Pulmonary artery endothelial cell (primary cell): ENCODE measurements at places on chromosomes 11 and 22. TPM values are rescaled to one million over a fixed set of nuclear protein-coding genes. Genes with fewer than 3 reads are reported as not detected.

TMPRSS13 gene
- not detected in 2 replicates for total RNA-seq

UCP2 gene
- 0.59 and 1.1 TPM in 2 replicates for total RNA-seq

GP1BB gene
- total RNA-seq: 0.79 and 1.1 TPM in 2 replicates

GRCh38 chr11:112404112-112404511 is 143.5 kb upstream of the PLET1 start:
- no peak for DNase-seq

- no peak for DNase-seq
Measured at GRCh38 chr11:335779-336658, 15.4 kb upstream of the IFITM3 start.
